ENCODE measurements at places on chromosomes 11 and 22.

DNA sequence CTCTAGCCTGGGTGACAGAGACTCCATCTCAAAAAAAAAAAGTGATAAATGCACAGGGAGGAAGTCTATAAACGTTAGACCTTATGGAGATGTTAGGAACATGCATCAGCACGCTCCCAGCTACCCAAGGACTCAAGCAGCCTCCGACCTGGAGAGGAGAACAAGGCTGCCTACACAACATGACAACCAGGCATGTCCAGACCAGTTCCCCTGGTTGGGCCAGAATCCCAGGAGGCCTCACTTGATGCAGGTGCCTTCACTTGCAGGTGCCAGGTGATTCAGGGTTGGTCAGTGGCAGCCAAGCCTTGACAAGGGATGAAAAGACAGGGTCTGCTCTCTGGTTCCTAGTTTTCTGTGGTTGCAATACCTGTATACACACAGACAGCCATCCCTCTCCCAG, 5.9 kb downstream of the RANGAP1 start:
- no peak for DNase-seq

DNA sequence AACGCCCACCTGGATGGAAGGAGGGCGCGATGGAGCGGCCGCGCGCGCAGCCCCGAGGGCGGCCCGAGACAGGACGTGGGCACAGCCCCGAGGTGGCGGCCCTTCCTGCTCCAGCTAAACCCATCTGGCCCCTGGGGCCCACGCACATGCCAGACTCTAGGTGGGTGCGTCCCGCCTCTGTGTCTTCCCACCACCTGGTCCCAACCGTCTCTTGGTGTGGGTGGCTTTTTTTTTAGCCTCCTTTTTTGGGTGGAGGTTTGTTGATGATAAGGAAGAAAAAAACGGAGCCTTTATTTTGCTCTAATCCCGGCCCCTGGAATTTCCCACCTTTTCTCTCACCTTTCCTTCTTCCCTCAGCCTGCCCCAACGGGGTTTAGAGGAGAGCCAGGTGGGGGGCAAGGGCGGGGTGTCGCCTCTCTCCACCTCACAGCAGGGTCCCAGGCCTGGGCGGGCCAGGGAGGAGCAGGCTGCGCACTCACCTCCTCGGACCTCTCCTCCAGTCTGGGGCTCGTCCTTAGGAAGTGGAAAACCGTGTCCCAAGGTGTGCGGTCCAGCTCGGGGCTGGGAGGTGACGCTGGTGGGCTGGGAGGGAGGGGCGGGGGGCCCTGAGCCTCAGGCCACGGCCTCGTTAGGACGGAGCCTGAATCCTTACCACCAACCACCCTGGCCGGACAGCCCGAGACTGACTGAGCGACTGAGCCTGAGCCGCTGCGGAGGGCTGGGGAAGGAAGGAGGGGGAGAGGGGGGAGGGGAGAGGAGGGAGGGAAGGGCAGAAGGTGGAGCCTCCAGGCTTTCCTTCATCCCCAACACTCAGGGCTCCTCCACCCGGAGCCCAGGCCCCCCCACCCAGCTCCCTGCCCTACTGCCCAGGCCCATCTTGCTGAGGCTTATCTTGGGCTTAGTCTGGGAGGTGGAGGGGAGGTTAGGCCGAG, at the start of gene SOX10:
Gene SOX10, minus strand, starts transcription at position 696 of the 932 bp plus-strand sequence. CDS start 771 bp downstream, outside the sequence.
- DNase-seq = no peak

GRCh38 chr11:121393855-121394254, 58.3 kb upstream of the SORL1 start:
- DNase-seq = no peak

DNA sequence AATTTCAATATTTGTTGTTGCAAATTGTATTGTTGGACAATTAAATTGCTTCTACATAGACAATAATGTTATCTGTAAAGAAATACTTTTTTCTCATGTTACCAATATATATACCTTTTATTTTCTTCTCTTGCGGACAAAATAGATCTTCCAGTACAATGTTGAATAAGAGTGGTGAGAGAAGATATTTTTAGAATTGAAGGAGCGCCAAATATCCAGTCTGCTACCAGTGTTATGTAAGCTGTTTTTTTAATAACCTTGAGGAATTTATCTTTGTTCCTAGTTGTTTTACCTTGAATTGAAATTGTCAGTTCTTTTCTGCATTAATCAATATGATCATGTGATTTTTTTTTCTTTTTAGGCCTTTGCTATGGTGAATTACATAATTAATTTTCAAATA, 1702.5 kb upstream of the RAG2 start:
- no peak for DNase-seq

GRCh38 chr11:99814021-99814420, 793.3 kb downstream of the CNTN5 start:
- no peak for DNase-seq

DNA sequence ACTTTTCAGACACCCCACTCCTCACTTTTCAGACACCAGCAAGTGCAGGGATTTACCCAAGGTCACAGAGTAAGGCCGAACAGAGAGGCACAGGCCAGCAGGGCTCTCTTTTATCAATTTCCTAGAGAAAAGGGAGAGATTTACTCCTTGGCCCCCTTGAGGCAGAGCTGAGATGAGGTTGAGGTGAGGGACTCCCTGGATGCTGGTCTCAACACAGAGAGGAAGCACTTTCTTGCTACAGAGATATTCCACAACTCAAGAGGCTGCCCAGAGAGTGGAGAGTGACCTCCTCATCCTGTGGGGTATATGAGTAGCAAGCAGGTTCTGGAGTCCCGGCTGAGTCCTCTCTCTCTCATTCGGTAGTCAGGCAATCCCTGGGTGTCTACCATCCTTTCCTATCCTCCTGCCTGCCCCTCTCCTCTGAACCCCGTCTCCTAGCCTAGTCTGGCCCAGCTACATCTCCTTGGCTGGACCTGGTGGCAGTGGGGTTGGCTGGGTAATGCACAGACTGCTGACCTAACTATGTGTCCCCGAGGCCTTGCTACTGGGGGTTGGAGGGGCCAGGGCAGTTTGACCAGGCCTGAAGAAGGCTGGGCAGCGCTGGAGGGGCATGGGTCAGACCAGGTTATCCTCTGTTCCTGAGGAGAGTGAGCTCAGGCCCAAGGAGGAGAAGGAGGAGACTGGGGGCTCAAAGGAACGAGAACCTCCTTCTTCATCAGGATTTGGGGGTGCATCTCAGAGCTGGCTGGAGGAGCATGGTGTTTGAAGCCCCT, 1.8 kb upstream of the ARHGEF17 start:
- peak; percentile 55 for DNase-seq

Measured in NAMALWA (cell line).